ENCODE measurements at places on chromosomes 12 and 14.

DNA sequence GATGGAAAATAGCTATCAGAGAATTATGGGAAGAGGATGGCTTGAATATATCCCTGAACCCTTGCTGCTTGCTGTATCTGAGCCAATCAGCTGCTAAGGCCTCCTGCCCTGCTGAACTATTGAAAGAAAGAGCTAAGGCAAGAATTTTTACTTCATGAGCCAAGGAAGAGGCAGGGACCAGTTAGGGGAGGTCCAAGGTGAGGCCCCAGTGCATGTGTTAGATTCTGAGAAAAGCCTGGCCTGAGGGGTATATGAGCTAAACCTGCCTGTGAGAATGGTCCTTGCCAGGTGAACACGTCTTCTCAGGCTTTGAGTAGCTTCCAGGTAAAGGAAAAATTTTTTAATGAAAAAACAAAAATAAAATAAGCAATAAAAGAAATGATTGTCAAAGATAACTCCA lies 218.0 kb downstream of the SYT1 start:
- no peak for DNase-seq

DNA sequence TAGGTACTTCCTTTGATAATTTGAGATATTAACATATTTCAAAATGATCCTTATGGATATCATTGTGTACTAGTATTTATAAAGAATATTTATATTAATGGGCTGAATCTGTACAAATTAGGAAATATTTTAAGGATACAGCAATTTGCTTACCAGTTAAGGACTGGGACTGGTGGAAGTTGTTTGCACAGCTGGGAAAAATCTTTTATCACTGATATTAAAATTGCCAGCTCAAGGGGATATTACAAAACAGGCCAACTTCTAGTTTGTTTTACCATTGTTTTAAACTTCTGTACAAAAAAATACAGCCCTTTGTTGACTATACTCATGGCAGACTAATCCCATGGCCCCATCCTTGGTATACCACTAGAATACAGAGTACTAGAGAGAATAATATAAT lies 133.2 kb upstream of the DDHD1 start:
- DNase-seq = no peak

DNA sequence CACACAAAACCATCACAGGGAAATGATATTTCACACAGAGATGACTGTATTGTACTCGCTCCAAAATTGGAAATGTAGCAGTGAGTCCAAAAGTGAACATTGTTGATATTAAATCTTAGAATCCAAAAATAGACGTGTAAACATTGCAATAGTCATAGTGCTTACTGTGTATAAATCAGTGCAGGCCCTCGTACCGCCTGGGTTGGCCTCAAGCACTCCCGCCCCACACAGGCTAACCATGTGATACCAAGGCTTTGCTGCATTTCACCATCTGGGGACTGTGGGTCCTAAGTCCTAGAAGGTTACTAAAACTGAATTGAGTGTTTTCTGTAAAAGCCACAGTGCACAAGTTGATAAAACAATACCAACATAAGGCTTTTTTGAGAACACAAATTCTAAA lies 107.3 kb downstream of the PPP2R5E start:
- DNase-seq = peak; percentile 13

- DNase-seq = no peak
Observed at GRCh38 chr12:43289426-43289801, 262.6 kb downstream of the ADAMTS20 start.

- DNase-seq = no peak
Observed at GRCh38 chr12:116381744-116382685, 104.5 kb upstream of the MED13L start.

DNA sequence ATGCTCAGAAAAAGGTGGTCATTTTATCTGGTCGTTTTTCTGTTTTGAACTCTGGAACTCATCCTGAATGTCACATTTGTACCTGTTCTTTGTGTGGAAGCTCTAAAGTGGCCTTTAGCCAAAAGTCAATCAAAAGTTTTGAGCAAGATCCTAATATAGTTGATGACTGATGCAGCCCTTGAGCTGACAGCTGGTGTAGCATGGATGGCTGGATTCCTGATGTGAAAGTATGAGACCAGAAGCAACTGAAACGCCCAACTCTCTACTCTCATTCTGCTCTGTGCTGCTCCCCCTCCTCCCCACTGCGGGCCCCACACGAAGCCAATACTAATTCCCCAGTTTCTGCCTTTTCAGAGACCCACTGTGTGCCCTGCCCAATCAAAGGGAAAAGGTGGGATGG lies 10.3 kb upstream of the MYH7 start:
- DNase-seq = no peak

Measured in OCI-M1 (cell line).